ENCODE measurements at places on chromosomes 13 and 19.

DNA sequence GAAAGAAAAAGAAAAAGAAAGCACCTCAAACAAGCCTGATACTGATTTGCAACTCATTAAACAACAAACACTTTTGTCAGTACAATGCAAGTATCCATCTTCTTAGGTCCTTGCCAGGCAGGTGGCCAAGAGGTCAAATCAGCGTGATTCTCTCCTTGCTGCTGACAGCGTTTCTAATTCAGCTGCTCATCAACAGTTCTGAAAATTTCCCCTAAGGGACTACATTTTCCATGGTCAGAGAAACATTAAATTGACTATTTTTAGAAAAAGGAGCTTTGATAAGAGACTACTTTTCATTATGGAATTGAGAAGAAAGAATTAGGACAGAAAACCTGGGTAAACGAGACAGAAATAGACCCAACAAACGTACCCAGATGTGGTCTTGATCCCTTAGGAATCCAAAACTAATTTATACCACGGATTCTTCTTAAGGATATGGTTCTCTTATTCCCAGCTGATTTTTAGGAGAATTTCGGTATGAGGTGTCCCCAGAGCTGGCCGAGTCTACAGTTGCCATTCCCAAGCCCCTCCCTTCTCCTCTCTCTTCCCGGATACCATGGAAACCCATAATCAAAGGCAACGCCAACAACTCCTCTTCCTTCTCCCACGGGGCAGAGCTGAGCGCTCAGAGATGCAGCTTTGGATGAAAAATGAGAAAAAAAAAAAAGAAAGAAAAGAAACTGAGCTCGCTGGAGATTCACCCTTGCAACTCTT lies 29.5 kb upstream of the CEBPG start:
- DNase-seq: no peak

DNA sequence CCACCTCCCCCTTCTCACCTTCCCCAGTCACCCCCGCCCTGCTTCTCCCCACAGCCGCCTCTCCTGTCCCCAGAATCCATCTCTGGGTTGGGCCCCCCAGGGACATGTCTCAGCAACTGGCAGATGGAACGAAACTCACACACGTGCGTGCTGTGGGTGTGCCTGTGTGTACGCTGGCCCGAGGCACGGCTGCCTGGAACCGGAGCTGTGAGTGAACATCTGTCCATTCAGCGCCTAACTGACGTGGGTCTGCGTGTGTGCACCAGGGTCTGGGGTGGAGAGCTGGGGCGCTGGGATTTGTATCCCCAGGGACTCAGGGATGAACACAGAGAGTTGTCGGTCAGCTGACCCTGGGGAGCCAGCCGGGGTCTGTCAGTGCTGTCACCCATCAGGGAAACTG lies 752 bp upstream of the HAS1 start:
- no peak for DNase-seq

- no peak for DNase-seq
Observed at GRCh38 chr13:20049558-20050473, 91.3 kb downstream of the ZMYM2 start.

GRCh38 chr19:2533686-2534422 lies 57.9 kb downstream of the GADD45B start:
- no peak for DNase-seq

GRCh38 chr13:113122550-113123225 lies at the start of gene F10:
Gene F10 (plus strand): TSS chr13:113122799. CDS start chr13:113122856, 57 bp downstream.
- DNase-seq: no peak

- no peak for DNase-seq
Observed at GRCh38 chr19:2041433-2041682, 9.7 kb downstream of the MKNK2 start.

DNA sequence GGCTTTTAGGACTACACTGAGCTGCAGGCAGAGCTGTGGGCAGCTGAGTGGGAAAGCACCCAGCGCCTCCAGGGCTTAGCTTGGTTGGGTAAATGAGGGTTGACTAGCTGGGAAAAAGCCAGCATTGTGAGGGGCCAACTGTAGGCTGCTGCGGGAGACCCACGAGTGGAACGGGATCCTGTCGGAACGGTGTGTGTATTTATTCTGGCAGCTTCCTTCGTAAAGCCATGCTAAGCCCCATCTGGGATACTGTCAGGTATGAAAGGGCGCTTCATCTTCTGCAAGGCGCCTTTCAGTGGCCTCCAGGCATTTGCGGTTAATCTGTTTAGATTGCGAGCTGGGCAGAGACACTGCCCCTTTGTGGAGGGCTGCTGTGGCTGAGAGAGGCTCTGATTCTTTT lies 39.5 kb upstream of the CNMD start:
- DNase-seq: no peak

DNA sequence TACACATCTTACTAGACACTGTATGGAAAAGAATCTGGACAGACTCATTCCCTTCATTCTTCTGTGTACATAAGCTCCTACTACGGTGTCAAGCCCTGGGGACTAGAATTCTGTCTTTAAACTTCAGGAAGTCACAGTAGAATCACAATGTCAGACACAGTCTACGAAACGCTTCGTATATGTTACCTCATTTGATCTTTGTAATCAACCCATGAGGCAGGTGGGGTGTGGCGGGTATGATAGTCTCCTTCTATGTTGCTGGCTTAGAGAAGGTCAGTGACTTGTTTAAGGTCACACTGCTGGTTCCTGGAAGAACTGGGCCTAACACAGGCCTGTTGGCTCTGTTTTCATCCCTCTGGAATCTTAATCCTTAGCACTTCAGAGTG lies 32.2 kb upstream of the TPT1 start:
- no peak for DNase-seq

- no peak for DNase-seq
Observed at GRCh38 chr13:27081893-27082679, 89.5 kb downstream of the USP12 start.

GRCh38 chr13:31199849-31200636 lies at the start of gene B3GLCT:
Gene B3GLCT (plus strand): TSS chr13:31199975. CDS start chr13:31200085, 110 bp downstream.
- DNase-seq: peak; percentile 88

GRCh38 chr19:29320086-29320485 lies 107.1 kb upstream of the UQCRFS1 start:
- no peak for DNase-seq

DNA sequence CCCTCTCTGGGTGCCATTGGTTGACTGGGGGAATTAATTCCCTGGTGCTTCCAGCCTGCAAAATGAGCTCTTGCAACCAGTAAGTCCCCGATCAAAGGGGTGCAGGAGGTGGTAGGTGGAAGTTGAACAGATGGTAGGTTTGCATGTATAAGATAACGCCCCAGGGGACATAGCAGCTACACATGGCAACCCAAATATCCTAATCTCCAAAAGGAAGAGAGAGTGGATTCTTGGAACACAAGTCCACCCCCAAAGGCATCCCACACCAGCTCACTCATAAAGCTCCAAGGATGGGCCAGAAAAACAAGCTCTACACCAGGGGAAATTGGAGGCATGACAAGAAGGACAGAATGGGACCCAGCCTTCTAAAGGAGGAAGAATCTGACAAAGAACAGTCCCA lies 4.8 kb downstream of the CD209 start:
- DNase-seq: no peak

- DNase-seq: peak; percentile 1
Observed at GRCh38 chr13:36858290-36858689, 39.3 kb downstream of the RFXAP start.

GRCh38 chr19:6450166-6450565 lies 9.4 kb downstream of the SLC25A23 start:
- DNase-seq: no peak

DNA sequence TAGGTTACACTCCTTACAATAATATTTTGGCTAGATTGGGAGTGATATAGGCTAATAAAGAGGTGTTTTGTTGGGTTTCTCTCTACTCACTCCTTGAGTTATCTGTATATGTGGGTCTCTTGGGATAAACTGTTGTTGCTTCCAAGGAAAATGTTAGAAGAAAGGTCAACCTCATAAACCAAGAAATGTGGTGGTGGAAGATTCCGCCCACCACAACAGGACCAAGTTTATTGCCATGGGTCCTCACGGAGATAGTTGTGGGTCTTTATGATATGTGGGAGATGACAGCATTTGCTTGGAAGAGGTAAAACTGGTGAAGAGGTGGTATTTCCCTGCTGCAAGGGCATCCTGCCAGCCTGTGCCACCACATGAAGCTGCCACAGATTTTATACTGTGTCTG lies 259.6 kb downstream of the DCLK1 start:
- DNase-seq: no peak

GRCh38 chr13:92677571-92677970 lies 549.0 kb upstream of the GPC6 start:
- no peak for DNase-seq

DNA sequence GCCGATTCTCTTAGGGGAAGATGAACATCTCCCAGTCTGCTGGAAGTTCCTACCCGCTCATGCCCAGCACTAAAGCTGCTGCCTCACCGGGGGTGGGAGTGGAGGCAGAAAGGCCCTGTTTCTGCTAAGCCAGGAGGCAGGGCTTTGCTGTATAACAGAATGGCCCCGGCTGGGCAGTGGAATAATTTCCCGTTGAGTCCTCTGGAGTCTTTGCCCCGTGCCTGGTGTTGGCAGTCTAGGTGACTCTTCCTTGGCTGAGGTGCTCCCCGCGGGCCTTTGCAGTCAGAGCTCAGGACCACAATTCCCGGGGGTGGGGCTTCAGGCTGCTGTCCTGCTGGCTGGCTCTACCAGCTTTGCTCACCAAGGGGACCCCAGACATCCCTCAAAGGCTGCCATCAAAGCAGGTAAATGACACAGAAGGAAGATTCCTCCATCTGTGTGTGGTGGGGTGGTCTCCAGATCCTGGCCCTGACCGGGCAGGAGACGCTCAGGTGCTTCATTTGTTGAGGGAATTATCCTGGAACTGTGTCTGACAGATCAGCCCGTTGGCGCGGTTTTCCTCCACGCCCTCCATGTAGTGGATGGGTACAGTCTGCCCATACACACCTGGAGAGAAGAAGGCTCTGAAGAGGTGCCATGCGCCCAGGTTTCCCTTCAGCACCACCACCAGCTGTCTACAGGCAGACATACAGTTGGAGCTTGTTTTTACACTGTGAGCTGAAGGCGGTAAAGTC lies 209.9 kb downstream of the TEX29 start:
- no peak for DNase-seq

DNA sequence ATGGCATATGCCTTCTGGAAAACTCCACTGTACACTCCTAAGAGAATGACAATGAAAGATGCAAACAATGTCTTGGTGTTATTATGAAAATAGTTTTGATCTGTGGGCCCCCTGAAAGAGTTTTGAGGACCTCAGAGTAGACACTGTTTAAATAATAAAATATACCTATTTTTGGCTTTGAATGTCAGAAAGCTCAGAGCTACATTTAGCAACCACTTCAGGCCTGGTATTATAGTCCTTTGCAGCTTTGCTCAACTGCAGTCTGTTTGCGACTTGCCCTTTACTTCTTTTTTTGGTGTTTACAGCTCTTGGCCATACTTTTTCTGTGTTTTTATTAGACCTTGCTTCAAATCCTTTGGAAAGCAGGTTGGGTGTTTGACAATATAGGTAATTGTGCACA lies 5.8 kb upstream of the UBE2L5 start:
- DNase-seq: no peak

DNA sequence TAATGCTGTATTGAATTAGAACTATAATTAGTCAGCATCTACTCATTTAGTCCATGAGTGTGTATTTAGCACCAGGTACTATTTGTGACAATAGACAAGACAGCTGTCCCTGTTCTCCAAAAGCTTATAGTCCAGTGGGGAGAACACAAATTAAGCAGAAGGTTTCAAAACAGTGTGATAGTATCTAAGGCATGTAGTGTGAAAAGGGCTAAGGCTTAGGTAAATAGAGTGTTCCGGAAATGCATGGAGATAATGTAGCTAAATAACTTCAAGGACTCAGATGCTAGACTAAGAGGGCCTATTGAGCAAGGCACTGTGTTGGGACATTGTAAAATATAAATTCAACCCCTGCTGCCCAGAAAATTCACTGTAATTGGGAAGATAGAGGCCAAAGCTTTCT lies 144.1 kb upstream of the MIR17HG start:
- no peak for DNase-seq

DNA sequence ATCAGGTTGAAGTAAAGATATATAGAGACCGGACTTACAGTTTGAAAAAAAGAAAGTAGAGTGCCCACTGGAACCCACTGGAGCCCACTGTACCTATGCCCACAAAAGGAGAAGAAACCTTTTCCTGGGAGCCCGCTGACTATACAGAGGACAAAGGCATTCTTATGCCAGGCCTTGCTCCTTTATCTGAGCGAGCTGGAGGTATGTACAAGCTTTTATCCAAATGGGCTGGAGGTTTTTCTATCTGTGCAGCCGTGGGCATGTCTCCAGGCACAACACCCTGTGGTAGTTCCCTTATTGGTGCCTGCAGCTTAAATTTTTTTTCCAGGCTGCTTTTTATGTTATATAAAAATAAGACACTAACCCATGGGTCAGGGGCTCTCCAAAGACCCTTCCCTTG lies 8.4 kb downstream of the ZNF234 start:
- no peak for DNase-seq

DNA sequence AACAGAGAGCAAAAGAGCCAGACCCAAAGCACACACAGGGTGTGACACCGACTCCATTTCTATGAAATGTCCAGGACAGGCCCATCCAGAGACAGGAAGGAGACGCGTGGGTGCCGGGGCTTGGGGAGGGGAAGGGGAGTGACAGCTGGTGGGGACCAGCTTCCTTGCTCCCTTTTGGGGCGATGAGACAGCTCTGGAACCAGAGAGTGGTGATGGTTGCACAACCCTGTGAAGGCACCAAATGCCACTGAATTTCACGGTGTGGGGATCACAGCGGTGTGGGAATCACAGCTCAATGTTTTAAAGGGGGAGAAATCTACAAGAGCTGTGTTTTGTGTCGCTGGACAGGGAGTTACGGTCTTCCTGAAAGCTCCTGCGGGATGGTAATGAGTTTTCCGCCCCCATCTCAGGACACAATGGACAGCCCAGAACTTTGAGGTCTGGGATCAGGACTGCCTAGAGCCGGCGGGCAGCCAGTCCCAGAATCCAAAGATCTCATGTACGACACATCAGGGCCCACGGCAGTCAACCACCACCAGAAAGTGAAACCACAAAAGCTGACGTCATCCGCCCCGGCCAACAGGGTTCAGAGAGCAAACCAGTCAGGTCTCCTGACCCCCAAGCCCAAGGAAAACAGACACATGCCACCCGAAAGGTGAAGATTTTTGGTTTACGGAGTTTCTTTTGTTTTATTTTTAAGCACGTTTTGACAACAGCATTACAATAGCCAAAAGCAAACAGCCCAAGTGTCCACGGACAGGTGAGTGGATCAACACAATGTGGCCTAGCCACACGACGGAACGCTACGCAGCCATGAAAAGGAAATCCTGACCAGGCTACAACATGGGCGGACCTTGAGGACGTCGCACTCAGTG lies 7.3 kb downstream of the SGTA start:
- DNase-seq: peak; percentile 76

DNA sequence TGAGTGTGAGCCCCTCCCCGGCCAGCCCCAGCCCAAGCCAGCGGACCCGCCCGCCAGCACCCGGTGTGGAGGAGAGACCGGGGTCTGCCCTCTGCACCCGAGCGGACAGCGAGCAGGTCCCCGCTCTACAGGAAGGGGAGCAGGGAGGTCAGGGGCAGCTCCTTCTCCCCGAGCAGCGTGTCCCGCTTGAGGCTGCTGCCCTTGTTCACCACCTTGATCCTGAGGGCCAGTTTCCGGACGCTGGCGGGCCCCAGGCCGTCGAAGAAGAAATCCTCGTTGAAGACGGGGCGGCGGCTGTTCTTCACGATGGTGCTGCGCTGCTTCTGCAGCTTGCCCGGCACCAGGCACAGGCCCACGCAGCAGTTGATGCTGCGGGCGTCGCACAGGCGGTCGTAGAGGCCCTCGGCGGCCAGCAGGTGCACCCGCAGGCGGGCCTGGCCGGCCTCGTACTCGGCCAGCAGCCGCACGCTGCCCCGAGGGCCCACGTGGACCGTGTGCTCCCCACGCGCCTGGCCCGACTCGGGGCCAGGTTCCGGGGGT lies 1.9 kb downstream of the C2CD4C start:
- DNase-seq: no peak

Measured in stimulated activated naive CD8-positive, alpha-beta T cell treated with anti-CD3 and anti-CD28 coated beads, Interleukin-15, amount 100 ng/mL, for 72 hours (primary cell).